ENCODE measurements at places on chromosomes 5 and 9.
A peak's percentile ranks its signal among the peaks of the same experiment; 100 is the strongest.

DNA sequence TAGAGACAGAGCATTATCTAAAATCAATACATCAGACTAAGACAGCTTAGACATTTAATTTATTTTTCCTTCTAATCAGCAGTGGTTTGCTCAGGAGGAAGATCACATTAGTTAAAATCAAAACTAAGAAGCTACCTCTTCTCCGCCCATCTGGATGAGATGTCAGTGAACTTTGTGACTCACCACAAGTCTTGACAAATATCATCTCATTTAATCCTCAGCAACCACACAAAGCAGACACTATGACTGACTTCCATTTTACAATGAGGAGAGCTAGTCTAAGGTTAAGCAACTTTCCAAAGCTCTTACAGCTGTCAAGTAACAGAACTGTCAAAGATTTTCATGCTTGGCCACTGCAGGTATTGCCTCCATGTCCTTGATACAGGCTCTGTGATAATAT lies 289.5 kb downstream of the DEPDC1B start:
- no peak for DNase-seq

DNA sequence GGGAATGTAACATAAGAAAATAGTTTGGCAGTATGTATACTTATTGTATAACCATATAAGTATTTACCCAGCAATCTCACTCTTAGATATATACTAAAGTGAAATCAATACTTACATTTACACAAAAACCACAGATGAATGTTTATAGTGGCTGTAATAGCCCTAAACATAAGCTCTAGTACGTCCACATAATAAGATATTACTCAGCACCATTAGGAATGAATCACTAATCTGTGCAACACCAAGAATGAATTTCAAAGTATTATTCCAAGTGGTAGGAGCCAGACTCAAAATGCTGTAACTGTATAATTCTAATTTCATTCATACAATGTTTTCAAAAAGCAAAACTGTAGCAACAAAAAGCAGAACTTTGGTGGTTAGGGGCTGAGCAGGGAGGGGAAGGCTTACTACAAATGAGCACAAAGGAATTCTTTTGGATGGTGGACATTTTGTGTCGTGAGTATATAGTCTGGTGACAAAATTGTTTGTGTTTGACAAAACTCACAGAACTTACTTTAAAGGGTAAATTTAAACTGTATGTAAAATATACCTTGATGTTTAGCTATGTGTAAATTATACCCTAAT lies 11.9 kb upstream of the C5orf46 start:
- no peak for DNase-seq

DNA sequence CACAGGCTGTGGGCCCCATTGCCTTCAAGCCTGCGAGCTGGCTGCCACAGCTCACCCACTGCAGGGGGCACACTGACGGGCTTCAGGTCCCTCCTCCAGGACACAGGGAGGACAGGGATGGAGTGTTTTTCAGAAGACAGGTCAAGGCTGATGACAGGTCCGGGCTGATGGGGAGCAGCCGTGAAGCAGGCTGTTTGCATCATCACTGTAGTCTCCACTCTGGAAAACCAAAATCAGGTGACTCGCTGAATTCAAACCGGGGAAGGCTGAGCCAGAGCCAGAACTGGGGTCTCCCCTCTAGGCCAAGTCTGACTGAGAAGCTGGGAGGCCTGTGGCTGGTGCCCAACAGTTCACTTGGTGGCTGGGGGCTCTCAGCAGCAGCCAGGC lies 48.5 kb downstream of the OLFM1 start:
- no peak for DNase-seq

DNA sequence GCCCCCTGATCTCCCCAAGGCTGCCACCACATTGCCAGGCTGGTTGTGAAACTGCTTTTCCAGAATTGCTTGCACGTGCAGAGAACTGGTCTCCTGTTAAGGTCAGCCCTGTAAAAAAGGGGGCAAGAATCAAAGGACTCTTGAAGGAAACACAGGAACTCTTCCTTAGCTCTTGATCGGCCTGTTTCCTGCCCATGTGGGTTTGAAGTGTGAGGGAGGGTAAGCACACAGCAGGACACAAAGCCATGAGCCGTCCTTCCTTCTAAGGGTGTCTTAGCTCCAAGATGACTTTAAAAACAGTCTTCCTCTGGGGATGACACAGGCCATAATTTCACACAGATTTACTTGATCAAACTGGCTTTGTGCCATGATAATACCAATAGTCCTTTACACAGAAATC lies 36.1 kb downstream of the TEK start:
- no peak for DNase-seq

- DNase-seq, result no peak
These were observed 11.0 kb upstream of the GPSM1 start for GRCh38 chr9:136316271-136316751.

DNA sequence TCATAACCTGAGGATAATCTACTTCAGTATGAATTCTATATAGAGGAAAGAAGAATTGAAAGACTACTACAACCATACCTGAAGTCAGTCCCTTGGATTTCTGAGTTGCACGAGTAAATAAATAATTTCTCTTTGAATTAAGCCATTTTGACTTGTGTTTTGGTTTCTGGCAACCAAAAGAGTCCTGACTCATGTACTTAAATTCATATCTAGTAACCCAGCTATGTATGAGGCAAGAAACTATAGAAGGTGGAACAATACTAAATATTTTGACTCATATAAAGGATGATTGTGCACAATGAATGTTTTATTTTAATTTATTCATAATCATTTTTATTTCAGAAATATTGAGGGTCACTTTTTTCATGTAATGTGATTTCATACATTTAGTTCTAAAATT lies 276.8 kb downstream of the MEF2C start:
- DNase-seq, result no peak

- DNase-seq, result no peak
These were observed 10.7 kb downstream of the NKD2 start for GRCh38 chr5:1019001-1019905.

- DNase-seq, result no peak
These were observed 178.0 kb upstream of the GNA14 start for GRCh38 chr9:77826116-77826515.

- no peak for DNase-seq
These were observed 1.3 kb downstream of the NR4A3 start for GRCh38 chr9:99822806-99823591.

GRCh38 chr9:13807118-13807517 lies 506.8 kb downstream of the NFIB start:
- no peak for DNase-seq

- DNase-seq, result no peak
These were observed 111.2 kb upstream of the IER5L start for GRCh38 chr9:129289131-129289731.

DNA sequence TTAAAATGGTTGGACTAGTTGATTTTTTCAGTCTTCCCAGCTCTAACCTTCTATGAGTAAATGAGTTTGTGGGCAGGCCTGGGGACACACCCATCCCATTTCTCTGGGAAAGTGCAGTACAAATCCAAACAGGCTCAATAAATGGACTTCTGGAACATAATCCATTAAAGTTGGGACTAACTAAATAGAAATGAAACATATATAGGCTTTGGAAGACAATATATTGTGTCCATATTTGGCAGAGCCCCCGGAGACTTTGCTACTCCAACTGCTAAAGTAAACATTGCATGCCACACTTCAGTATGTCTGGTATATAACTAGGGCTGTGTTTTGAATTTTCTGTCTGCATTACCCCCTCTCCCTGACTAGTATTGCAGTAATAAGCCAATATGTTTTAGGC lies 191.4 kb upstream of the DAB2 start:
- no peak for DNase-seq

GRCh38 chr5:35477911-35478310 lies 139.8 kb upstream of the SPEF2 start:
- no peak for DNase-seq

- DNase-seq, result no peak
These were observed 307.1 kb downstream of the PRR16 start for GRCh38 chr5:120771202-120771601.

DNA sequence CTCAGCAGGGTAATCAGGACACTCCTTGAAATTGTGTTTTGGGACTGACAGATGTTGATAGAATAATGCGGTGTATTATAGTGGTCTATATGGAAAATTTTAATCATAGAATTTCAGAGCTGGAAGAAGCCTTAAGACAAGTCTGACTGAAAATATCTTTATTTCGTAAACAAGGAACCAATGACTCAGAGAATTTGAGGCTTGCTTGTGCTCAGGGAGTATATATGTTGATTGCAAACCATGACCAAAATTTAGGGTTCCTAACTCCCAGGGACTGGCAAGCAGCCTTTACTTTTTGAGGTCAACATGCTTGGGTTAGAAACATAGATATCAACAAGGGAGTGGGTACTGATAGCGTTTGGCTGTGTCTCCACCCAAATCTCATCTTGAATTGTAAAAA lies 287.2 kb downstream of the CD180 start:
- no peak for DNase-seq

DNA sequence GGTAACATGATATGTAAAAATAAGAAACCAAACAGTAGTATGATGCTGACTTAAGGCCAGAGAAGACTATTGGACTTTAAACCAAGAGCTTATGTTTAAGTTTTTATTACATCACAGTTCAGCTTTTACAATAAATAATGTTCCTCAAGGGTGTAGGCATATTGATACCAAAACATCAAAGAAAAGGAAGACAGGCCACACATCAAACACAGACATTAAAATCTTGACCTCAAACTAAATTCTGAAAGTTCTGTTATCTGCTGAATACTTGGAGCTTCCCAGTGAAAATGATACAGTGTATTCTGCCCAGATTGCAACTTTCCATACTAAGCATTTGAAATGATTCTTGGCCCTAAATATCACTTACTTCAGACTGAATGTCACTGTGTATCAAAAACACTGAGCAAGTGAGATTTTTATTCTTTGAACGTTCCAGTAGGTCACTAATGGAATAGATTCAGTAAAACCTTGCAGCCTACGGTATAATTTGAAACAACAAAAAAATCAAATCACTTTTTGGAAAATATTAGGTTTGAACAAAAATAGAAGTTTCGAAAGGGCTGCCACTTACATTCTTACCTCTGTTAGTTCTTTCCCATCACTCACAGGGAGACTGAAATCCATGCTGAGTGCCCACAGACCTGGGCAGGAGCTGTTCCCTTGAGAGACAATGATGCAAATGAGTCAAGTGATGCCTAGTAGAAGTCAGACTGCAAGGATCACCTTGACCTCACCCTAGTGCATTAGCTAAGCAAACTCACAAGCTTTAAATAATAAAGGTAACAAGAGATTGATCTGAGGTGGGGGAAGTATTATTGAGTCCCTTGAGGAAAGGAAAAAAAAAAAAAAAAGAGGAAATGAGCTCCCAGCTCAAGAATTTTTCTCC lies 2.5 kb downstream of the LPAR1 start:
- DNase-seq, result no peak

GRCh38 chr9:113798062-113799030 lies 77.8 kb upstream of the ZNF618 start:
- DNase-seq, result no peak

DNA sequence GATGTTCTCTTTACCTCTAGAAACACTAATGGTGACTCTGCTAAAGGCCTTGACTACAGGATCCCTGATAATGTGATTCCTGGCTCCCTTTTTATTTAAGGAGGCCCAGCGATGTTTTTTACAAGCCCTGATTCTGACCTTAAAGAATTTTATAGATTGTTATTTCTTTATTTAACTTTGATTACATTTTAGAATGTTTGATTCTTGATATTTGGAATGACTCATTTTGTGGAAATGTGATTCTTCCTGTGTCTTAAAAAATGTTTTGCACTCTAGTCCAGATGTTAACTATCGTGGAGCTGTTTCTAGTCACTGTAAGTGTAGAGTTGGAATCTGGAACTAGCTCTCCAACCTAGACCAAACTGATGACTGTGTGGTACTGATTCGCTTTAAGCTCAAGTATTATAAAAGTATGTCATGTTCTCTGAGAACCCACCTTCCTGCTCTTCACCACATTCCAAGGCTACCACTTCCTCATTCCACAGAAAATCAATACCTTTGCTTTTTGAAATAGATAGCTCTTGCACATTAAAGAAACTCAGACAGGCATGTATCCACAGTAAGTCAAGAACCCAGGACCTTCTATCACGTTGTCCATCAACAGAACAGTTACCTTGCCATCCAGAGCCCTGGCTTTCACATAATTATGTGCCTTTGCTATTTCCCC lies 65.2 kb downstream of the JMY start:
- DNase-seq, result no peak

DNA sequence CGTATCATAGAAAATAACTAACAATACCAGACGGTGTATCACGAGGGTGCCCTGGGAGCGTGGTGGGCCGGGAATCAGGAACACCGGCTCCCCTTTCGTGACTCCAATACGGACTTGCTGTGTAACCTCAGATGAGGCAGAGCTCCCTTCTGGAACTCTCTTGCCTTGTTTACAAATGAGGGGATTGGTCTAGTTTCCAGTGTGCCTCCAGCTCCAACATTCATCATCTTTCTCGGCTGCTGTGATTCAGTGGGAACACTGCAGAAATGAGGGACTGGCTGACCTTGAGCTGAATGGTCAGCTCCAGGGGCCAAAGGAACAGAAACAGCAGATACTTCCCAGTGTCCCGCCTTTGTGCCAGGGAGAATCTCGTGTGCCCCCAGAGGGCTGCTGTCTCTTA lies 22.6 kb upstream of the TGFBI start:
- no peak for DNase-seq

DNA sequence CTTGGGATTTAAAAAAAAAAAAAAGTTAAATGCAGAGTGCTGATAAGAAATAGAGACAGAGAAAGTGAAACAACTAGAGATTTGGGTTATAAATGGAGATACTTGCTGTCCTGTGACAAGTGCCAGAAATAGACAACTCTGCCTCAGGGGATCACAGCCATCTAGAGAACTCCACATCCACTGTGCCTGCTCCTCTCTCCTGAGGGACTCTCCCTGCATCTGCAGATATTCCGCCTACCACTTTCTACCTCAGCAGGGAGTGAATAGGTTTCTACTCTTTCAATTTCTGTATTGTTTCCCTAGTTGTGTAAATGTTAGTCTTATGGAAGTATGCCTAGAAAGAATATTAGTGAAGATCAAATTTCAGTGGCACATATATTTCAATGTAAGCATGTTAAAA lies 307.2 kb downstream of the HTR1A start:
- DNase-seq, result no peak

- no peak for DNase-seq
These were observed 145.4 kb downstream of the PLPPR1 start for GRCh38 chr9:101173907-101174306.

DNA sequence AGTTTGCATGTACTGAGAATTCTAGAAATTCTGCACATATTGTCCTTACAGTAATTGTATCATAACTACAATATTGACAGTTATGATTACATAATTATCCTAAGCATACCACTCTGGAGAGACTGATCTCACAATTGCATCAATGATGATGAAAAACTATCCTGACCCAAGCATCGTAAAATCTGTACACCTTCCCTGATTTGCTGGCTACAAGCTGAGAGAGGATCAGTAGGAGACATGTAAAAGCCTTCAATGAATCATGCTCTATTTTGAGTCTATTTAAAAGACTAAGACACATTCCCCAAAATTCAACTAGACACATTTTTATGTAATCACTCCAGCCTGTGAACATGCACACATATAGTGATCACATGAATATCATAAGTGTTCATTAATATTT lies 1833.8 kb downstream of the EFNA5 start:
- no peak for DNase-seq

- DNase-seq, result no peak
These were observed 354.9 kb downstream of the DIRAS2 start for GRCh38 chr9:90287567-90288274.

- DNase-seq, result peak; percentile 42
These were observed 60.1 kb downstream of the RGS3 start for GRCh38 chr9:113523421-113524141.

Measured in stimulated activated CD4-positive, alpha-beta T cell treated with anti-CD3 and anti-CD28 coated beads, TNF-alpha, amount 100 ng/mL, for 1 hour (primary cell).